Left ventricle myocardium inferior (tissue), 1 donor: ENCODE measurements at places on chromosomes 7 and 10.

DNA sequence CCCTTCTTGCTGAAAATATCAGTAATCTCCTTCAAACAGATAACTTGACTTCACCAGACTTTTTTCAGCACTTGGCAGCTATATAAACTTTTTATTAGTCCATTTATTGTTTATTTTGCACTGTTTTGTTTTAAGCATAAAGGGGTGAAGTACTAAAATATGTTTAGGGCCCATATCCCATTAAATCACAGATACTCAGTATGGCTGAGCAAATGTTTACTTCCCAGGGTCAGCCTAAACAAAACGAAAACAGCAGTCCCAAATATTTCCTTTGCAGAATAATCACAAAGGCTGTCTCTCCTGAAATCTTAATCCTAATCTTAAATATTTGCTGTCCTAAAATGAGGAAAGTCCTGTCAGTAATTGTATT lies 649.6 kb downstream of the TNS3 start:
- no peak for DNase-seq

- DNase-seq, result no peak
These were observed 83.5 kb downstream of the SGMS1 start for GRCh38 chr10:50540069-50540825.

- DNase-seq, result peak; percentile 31
These were observed at the start of gene AS3MT for GRCh38 chr10:102869258-102870198. Gene AS3MT, plus strand, starts transcription at chr10:102869470. Its CDS starts 123 bp downstream, at chr10:102869593.

DNA sequence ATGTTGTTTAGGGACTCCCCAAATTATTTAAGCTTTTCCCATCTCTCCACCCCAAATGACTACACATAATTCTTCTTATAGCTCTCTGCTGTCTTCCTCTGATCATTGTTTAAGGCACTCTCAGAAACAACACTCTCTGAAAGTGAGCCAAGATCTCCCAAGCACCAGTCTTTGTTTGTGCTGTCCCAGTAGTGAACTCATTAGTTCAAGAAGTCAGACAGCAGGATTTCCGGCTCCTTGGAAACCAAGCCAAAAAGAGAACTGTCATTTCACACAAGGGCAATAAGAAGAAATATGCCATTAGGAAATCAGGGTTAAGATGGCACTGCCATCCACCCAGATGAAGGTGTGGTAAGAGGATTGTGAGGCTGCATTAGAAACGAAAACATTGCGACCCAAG lies 83.1 kb downstream of the FZD1 start:
- no peak for DNase-seq

DNA sequence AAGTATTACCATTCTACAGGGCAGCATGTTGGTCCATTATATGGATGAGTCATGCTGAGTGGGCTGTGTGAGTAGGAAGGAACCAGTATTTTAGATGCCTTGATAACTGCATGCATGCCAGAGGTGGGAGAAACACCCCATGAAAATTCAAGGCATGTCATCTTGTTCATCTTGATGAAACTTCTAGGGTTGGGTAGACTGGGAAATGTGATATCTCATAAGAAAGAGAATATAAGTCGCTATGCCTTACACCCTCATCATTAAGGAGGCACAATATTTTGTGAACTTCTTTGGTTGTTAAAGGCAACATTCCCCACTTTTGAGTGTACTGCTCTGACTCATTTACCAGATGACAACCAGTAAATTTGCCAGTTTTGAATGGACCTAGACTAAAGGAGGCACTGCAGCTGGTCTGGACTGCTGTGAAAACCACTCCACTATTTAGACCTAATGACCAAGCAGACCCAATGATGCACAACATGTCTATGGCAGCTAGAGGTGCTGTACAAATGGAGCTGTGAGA lies 48.0 kb downstream of the ZNF365 start:
- no peak for DNase-seq

- DNase-seq, result no peak
These were observed 11.4 kb downstream of the XPNPEP1 start for GRCh38 chr10:109911903-109912302.

DNA sequence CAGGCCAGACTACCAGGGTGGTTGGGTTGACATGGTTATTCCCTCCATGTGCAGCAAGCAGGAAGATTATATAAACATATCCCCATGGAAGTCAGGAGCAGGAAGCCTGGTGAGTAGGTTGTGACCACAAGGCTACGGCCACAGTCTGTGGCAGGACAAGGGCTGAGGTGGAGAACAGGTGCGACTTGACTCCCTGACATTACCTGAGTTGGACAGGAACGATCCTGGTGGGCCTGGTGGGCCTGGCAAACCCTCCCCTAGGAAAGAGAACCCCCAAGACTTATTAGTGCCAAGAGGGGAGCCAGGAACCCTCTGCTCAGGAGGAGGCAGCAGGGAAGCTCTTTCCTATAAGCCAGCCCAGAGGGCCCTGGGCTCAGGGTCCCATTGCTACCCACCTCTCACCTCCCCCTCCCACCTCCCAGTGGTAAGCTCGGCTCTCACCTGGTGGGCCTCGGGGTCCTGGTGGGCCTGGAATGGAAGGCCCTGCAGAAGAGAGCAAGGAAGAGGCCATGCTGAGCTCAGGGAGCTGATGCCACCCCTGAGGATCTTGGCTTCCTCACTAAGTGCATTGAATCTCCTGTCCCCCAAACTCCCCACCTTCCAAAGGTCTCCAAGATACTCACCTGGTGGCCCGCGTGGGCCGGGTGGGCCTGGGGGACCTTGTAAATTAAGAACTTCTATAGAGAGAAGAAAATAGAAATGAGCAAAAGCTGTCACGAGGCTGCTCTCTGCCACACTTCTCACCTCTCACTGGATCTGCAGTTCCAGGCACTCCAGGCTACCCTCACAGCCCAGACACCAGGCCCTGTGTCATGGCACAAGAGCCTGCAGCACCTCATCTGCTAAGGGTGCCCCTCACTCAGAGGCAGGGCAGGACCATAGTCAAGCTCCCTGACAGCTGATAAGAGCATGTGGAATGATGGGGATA lies 44.6 kb downstream of the COL17A1 start:
- DNase-seq, result no peak

DNA sequence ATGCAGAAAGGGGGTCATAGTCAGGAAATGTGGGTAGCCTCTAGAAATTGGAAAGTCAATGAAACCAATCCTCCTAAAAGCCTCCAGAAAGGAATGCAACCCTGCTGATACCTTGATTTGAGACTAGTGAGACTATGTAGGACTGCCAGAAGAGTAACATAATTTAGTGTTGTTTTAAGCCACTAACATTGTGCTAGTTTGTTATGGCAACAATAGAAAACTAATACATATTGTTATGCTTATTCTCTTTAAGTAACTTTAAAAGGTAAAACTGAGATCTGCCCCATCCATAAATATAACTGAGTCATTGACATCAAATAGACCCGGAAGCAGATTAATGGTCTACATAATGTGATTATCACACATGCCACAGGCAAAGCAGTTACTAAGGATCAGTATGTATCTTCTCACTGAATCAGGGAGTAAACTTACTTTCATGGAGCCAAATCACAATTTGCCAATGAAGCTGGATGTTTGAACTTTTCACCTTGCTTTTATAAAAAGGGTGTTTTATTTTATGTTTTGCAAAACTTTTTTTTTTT lies 146.4 kb upstream of the TMEM106B start:
- DNase-seq, result no peak

GRCh38 chr10:102457591-102458150 lies 6.3 kb upstream of the C10orf95 start:
- DNase-seq, result no peak

DNA sequence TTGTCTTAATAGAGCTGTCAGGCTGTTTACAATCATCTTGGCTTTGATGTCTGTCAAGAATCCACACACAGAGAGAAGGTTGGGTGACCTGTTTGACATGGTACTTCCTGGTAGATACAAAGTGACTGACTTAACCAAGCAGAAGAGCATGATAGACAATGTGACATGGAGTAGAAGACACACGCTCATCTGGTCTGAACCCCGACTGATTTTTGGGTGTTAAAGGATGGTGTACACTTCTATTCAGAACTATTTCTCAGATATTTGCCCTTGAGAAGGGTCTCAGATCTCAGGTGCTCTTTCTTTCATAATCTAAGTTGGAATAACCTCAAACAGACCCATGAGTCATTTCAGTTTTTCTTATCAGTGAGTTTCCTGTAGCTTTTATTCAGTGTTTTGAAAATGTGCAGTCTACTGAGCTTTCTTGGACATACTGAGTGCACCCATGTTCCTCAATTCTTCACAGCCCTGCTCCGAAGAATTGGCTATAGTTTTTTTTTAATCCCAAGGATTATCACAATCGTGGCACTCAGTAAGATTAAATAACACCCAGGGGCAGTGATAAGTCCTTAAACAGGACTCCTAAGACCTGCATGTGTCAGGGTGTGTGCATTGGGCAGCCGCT lies 46.4 kb upstream of the NXPH1 start:
- DNase-seq, result no peak

DNA sequence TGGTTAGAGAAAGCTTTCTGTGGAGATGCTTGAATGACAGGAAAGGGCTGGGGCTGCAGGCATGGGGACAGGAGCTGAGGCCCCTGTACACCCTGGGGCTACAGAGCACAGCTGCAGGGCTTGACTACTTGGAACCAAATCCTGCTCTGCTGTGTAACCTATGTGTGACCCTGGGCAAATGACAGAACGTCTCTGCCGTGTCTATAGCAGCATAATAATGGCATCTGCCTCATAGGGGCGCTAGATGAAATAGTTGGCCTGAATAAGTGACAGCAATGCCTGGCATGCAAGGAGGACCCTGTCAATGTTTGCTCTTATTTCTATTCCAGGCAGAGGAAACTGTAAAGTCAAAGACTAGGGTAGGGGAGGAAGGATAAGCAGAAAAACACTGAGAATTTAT lies 254.0 kb downstream of the USP6NL start:
- DNase-seq, result no peak

- DNase-seq, result no peak
These were observed 894.9 kb downstream of the NXPH1 start for GRCh38 chr7:9328296-9328695.

DNA sequence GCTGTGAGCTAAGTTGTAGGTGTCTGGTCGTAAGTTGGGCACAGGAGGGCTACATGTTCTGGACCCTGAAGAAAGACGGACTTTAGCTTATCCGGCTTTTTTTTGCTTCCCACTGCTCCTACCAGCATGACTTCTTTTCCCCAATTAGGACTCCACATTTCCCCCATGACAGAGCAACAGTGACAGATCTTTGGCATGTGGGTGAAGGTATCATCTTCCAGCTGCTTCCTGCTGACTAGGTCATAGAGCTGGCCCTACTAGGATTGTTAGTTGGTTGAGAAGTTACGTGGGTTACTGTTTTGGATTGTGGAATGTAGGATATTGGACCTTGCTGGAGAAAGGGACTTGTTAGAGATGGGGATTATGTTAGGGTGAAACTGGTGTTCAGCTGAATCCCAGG lies 21.4 kb downstream of the LANCL2 start:
- DNase-seq, result no peak

DNA sequence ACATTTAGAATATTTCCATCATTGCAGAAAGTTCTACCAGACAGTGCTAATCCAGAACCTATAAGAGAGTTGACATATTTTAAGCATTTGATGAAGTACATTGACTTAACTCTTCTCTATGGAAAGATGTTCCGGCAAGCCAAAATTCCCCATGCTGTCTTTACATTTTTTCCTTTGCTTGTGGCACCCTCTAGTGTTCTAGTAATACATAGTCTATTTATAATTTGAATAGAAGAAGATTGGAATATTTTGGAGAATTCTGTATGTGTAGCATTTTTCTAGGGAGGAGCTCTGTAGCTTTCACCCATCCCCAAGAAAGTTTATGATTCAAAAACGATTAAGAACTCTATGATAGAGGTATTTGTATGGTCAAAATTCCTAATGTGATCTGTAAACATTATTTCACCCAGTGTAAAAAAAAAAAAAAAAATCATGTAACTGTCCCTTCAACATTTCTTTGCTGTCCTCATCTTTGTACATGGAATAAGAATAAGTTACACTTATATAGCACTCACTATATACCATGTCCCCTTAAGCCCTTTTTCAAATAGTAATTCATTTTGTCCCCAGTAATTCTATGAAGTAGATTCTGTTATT lies 33.2 kb downstream of the NRF1 start:
- no peak for DNase-seq

DNA sequence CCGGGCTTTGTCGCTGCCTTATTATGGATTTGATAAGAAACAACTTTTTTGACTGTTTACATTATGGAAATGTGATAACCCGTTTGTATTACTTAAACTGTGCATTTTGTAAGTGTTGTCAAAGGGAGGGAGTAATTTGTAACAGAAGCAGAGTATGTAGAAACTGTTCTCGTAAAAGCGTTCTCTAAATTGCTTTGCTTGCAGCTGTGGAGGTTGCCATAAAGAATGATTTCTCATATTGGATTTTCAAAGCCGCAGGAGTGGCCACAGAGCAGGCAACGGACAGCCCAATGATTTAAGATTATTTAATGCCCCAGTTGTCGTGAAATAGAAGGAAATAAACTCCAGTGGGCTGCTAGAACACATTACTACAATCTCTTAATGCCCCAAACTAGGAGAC lies 114.0 kb upstream of the INSYN2A start:
- DNase-seq, result no peak

- no peak for DNase-seq
These were observed 23.9 kb downstream of the SEM1 start for GRCh38 chr7:96685755-96686154.

DNA sequence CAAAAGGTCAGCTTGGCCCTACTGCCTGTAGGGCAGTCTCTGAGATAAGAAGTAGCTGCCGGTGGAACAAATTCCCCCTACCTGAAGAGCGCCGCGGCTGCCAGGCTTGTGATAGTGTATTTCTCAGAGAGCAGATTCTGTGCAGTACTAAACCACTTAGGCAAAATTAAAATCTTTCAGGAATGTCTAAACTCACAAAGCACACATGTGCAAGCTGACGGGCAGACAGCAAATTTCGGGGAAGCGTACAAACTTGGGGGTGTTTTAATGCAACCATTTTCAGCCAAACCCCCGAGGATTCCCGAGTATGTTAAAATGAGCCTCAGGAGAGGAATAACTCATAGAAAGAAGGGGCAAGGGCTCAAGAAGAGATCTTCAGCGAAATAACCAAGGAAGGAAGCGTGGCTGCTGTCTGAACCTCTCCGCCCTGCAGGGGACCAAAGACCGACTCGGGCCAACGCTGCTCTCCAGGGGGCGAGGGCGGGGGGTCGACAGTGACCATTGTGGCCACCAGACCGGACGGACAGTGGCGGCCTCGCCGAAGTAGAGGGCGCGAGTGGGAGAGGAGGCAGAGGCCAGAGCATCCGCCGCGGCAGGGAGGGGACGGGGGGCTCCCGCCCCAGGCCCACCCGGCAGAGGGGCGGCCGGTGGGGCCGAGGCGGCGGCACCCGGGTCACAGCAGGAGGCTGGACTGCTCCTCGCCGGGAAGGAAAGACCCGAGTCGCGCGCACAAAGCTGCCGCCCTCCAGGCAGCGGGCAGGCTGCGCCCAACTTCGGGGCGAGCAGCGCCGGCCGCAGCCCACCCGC lies 819 bp downstream of the HYCC1 start:
- DNase-seq, result peak; percentile 33

- DNase-seq, result no peak
These were observed 30.6 kb downstream of the WDR37 start for GRCh38 chr10:1086787-1087186.

DNA sequence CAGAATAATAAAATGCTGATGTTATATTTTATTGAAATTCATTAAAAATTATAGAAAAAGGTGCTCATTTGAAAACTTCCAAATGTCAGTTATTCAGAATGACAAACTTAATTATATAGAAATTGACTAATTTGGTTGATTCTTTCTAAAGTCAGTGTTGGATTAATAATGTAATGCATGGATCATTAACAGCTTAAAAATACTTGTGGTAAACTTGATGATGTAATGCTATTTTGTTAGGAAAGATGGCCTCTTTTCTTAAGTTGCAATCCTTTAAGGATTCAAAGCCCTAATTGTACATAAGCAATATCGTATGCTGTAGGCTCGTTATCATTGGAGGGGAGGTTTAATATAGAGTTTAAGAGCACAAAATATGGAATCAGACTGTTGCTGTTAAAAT lies 141.2 kb downstream of the ZEB1 start:
- DNase-seq, result no peak
